Nucleus accumbens (tissue), 56 donors: ENCODE measurements at places on chromosomes 2 and 18.
A peak's percentile ranks its signal among the peaks of the same experiment; 100 is the strongest.

DNA sequence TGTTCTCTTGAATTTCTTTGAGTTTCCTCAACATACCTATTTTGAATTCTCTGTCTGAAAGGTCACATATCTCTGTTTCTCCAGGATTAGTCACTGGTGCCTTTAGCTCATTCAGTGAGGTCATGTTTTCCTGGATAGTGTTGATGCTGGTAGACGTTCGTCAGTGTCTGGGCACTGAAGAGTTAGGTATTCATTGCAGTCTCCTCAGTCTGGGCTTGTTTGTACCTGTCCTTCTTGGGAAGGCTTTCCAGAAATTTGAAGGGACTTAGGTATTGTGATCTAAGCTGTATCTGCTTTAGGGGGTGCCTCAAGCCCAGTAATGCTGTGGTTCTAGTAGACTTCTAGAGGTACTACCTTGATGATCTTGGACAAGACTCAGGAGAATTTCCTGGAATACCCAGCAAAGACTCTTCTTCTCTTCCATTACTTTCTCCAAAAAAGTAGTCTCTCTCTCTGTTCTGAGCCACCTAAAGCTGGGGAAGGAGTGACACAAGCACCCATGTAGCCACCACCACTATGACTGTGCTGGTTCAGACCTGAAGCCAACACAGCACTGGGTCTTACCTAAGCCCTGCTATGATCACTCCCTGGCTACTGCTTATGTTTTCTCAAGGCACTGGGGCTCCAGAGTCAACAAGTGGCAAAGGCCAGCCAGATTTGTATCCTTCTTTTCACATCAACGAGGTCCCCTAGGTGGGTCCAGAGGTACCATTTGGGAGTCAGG lies 852.0 kb downstream of the BCL11A start:
- no peak for DNase-seq

DNA sequence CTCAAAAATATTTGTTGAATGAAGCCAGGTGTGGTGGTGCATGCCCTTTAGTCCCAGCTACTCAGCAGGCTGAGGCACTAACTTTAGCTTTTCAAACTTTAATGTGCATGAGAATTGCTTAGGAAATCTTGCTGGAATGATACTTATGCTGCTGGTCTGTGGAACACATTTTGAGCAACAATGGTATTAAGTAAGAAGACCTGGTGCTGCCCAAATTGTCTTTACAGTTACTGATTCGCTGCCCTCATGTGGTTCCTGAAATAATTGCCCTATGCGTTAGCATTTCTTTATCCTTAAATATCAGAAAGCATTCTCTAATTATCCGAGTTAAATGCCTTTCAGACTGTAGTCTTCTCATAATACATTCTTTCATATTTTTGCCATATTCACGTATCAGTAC lies 76.0 kb upstream of the SESTD1 start:
- DNase-seq = no peak

DNA sequence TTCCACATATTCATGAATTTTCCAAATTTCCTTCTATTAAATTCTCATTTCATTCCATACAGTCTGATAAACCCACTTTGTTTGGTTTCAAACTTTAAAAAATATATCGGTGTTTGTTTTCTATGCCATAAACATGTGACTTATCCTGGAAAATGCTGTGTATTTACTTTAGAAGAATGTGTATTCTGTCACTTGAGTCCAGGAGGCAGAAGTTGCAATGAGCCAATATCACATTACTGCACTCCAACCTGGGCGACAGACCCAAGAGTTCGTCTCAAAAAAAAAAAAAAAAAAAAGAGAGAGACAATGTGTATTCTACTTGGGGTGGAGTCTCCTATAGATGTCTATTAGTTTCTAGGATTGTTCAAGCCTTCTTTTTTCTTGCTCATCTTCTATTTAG lies 31.8 kb downstream of the MBD5 start:
- DNase-seq = no peak

- no peak for DNase-seq
Measured at GRCh38 chr2:239673641-239674040, 272.8 kb upstream of the HDAC4 start.

- no peak for DNase-seq
Measured at GRCh38 chr18:55786651-55787272, 198.8 kb upstream of the TCF4 start.

- DNase-seq = no peak
Measured at GRCh38 chr2:140869107-140869506, 1261.7 kb downstream of the LRP1B start.

DNA sequence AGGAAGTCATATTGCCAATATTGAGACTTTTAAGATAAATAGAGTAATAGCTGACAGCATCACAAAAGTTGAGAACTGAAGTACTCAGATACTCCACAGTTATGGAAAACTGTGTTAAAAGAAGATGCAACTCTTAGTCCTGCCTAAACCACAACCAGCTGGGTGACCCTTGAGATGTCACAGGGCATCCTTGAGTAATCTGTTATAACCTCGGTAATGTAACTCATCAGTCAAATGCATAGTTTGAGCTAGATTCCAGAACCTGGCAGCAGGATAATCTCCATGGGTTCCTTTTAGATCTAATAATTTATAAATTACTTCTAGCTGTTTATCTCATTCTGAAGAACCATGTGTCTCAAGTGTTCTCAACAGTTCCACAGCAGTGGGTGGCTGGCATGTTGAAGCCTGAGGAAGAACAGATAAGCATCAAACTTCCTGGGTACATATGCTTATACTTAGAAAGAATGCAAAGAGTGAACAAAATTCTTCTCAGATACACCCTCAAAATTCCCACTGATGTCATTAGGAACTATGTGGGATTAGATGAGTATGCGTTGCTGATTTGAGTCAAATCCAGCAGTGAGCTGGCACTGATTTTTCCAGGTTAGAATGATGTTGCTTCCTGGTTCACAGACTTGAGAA lies 304.1 kb upstream of the ERBB4 start:
- no peak for DNase-seq

DNA sequence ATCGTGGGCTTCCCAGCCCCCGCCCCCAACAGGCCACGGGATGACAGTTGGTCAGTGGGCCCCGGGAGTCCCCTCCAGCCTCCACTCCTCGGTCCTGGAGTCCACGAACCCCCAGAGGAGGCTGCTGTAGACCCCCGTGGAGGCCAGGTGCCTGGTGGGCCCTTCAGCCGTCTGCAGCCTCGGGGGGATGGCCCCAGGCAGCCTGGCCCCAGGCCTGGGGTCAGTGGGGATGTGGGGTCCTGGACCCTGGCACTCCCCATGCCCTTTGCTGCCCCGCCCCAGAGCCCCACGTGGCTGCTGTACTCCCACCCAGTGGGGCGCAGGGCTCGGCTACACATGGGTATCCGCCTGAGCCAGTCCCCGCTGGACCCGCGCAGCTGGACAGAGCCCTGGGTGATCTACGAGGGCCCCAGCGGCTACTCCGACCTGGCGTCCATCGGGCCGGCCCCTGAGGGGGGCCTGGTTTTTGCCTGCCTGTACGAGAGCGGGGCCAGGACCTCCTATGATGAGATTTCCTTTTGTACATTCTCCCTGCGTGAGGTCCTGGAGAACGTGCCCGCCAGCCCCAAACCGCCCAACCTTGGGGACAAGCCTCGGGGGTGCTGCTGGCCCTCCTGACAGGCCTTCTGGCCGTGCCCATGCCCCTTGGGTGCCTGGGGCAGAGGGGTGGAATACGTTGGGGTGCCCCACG lies 7.6 kb downstream of the NEU4 start:
- DNase-seq = no peak

GRCh38 chr2:191115391-191115790 lies 35.4 kb downstream of the STAT4 start:
- DNase-seq = no peak

DNA sequence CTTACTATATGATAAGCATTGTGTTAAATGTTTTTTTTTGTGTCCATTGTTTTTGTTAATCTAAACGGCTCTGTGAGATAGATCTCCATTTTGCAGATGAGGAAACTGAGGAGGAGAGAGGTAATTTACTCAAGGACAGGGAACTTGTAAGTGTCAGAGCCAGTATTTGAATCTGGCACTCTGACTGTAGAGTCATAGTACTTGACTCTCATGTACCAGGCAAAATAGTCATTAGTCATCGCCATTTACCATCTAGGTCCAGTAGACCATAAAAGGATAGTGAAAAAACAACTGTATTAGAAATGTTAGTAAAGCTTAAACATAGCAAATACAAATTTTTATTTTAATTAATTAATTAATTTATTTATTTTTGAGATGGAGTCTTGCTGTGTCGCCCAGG lies 4.8 kb downstream of the PSMD14 start:
- DNase-seq = no peak

DNA sequence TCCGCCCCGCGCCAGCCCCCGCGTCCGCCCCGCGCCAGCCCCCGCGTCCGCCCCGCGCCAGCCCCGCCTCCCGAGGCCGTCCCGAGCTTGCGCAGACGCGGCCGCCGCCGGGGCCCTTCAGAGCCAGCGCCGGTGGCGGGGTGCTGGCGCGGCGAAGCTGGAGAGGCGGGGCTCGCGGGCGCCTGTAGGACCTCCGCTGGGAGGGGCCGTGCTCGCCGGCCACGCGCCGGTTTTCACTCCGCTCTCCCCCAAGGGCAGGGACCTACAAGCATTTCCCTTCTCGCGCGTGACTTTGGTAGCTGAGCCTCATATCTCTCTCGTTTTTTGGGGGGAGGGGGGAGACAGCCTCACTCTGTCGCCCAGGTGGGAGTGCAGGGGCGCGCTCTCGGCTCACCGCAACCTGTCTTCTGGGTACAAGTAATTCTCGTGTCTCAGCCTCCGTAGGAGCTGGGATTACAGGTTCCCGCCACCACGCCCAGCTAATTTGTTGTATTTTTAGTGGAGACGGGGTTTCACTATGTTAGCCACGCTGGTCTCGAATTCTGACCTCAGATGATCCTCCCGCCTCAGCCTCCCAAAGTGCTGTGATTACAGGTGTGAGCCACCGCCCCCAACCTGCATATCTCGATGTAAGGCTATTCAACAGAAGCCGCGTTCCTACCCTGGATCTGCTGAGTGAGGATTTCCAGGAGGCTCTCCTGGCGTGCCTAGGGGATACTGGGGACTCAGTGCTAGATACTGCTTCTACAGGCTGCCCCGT lies at the start of gene ZNF514:
TSS of gene ZNF514 (minus strand) at position 159 of the 760 bp plus-strand sequence. CDS start 6,595 bp downstream, outside the sequence.
- DNase-seq = peak; percentile 46

DNA sequence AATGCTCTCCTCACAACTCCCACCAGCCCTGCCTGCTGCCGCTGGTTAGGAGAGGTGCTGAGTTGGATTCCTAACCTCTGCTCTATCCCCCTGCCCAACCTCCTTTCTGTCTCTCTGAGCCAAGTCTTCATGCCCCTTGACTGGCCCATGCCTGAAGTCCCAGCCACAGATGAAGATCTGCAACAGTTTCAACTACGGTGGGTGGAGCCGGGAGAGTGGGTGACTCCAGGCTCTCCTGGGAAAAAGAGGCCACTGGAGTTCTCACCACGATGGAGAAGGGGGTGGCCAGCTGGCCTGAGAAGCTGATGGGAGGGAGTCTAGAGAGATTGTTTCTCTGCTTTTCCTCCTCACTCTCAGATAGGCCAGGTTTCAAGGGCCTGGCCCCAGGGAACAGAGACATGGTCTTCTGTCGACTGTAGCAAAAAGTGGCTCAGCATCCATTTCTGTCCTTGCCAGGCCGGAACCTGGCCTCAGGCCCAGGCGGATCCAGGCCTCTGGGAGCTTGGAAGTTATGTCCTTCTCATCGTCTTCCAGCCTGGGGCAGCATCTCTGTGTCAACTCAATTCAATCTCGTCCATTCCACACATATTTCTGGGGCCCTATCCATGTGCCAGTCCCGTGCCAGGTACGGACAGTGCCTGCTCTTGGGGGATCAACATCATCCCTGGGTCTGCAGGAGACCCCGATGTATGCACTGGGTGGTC lies 75.3 kb downstream of the INHBB start:
- no peak for DNase-seq

GRCh38 chr2:46803911-46804670 lies 111.5 kb downstream of the MCFD2 start:
- DNase-seq = no peak

GRCh38 chr2:165499131-165499530 lies 29.6 kb downstream of the CSRNP3 start:
- no peak for DNase-seq

- no peak for DNase-seq
Measured at GRCh38 chr18:73254564-73254963, 386.8 kb upstream of the NETO1 start.

DNA sequence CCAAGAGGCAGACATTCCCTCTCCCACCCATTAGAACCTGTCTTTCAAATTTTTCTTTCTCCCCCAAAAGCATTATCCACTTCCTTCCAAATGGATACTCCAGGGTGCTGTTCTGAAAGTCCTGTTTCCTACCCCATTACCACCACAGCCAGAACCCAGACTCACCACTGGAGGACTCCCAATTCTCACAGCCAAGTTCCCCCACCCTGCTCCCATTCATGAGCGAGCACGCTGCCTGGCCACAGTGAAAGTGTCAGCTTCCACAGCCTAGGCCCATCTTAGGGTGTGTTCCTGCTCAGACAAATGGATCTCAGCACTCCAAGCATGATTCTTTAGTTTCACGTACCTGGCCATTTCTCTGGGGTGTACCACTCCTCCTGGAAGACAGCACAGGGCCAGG lies 3.8 kb upstream of the ANKRD53 start:
- no peak for DNase-seq

DNA sequence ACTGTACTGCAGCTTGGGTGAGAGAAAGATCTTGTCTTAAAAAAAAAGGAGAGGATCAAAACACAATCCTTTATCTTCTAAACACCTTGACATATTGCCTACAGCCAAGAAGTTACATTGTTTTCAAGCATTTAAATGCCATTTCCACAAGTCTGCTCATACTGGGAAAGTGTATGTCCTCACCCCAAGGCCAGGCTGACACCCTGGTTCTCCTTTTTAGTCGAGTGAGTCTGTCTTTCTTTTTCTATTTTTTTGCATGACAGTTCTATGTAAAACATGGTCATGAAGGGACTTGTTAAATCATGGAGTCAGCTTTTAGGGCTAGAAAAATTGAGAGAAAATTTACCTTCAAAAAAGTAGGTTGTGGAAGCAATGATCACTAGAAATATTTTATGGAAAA lies 233.3 kb downstream of the FAM210A start:
- no peak for DNase-seq

DNA sequence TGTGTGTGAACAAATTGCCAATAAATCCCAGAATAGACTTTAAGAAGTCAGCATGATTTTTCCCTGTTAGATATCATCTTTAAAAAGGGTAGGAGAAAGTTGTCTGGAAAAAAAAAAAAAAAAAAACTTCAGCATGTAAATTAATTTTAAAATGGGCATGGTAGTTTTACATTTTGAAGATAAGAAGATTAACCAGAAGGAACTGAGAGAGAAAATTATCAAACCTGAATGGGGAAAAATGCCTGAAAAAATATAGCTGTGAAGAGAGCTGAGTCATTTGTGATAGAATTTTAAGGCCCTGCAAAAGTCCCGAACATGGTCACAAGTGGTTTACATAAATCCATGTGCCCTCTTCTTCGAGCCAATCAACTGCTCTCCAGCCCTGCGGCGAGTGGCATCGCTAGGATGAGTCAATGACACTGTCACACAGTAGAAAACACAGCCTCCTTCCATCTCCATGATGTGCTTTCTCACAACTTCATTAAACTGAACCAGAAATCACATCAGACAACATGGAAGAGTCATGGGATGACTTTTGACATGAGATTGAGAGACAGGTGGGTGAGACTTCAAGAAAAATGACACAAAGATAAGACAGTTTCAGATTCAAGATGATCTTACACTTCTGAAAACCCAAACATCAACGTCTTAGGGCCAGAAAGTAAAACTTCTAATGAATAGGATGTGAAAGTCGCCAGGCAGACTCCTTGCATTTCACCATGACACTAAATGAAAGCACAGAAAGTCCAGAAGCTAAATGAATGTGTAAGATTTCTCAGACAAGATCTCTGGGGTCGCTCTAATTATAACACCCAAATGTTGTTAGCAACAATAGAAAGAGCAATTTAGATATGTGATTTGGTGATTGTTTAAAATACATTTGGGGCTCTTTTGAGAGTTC lies 273.0 kb upstream of the ID2 start:
- DNase-seq = no peak

- no peak for DNase-seq
Measured at GRCh38 chr2:112493858-112494648, 12.1 kb downstream of the TTL start.
